ENCODE measurements at places on chromosomes 3 and 15.

- DNase-seq = no peak
Observed at GRCh38 chr3:176937541-176937940, 259.7 kb downstream of the TBL1XR1 start.

GRCh38 chr3:177141899-177142646 is 55.2 kb downstream of the TBL1XR1 start:
- DNase-seq = peak; percentile 25

GRCh38 chr3:105032541-105032940 is 334.2 kb upstream of the ALCAM start:
- no peak for DNase-seq

GRCh38 chr15:35880896-35881295 is 334.9 kb upstream of the DPH6 start:
- DNase-seq = no peak

GRCh38 chr3:137242836-137243400 is 285.1 kb downstream of the IL20RB start:
- no peak for DNase-seq

DNA sequence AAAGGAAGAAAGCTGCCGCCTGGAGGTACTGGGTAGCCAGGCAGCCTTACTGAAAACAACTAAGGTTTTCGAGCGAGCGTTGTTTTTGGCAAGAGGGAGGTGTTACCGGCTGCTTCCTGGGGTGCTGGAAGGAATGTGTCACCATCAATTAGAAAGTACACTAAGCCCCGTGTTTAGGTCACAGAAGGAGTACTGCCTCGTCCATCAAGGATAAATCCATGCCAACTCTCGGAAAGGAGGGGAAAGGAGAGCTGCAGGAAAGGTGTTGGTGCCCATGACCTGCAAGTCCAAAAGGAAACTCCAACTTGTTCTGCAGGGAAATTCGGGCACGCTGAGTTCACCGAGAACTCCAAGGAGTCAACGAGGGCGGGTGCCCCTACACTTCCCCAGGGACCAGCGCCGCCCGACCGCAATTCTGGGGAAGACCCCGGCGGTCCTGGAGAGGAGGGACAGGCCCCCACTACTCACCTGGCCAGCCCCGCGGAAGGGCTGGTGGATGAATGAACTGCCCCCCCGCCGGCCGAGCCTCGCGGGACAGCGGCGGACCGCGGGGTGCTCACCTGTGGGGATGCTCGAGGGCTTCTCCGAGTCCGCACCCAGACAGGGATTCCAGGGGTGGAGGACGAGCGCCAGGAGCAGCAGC is 542 bp downstream of the PLOD2 start:
- peak; percentile 79 for DNase-seq

DNA sequence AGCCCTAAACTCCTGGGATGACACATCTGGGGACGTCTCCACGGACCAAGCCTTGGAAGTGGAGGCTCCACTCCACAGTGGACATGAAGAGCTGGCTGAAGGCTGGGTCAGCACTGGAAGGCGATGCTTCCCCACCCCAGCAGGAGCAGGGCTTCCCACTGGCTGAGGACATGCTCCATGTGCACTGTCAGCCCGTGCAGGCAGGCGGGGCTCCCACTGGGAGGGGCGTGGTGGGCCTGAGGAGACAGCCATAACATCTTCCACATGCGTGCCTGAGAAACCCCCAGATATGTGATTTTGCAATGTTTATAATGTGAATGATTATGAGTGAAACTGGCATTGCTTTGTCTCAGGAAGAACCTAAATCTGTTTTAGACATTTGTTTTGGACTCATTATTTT is 231.3 kb downstream of the KLF13 start:
- no peak for DNase-seq

DNA sequence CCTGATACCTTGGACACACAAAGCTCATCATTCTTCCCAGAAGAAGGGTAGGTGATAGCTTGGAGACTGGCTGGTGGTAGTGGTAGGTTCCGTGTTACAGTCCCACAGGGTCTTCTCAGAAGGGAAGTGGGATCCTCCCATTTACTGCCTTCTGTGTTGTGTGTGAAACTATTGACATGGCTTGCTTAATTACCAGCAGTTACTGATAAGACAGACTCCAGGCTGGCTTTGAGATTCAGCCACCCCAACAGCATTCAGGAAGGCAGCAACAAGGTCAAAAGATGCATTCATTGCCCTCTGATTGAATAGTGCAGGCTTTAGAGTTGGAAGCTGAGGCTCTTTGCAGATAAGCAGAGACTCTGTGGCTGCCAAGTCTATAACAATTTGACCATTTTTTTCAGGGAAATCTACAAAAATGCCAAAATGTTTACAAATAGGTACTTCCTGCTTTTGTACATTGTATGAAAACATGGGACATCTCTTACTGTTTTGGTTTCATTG is 7.7 kb downstream of the ARNT2 start:
- no peak for DNase-seq

DNA sequence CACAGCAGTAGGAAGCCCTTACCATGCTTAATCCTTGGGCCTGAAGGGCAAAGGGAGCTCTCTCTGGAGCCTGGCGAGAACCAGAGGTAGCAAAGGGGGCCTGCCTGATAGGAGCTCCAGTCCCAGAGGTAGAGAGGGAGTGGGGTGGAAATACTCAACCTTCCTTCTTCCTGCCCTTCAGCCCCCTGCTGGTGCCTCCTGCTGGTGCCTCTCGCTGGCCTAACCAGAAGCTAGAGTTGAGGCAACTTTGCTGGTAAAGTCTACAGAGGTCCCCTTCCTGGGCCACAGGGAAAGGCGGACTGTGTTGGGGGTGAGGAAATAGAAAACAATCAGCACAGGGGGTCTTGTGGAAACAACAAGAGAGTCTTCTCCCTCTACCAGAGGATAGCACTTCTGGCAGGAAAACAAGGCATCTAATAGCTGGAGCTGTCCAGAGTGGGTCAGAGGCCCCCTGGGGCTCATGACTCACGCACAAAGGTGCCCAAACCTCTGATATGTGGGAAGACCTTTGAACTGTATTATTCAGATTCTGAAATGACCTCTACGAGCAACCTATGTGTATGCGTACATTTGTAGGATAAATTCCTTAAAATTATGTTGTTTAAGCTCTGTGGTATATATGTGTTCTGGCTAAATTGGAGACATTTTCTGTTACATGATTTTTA is 133.9 kb downstream of the LRRC28 start:
- DNase-seq = no peak

GRCh38 chr3:59519094-59519493 is 469.3 kb upstream of the CFAP20DC start:
- DNase-seq = no peak

Data from hematopoietic multipotent progenitor cell treated with erythropoietin and hydrocortisone succinate and interleukin-3 and kit ligand, for 4 days (in vitro differentiated cells).